ENCODE measurements at places on chromosomes 6 and 20. TPM values are rescaled to one million over a fixed set of nuclear protein-coding genes. Genes with fewer than 3 reads are reported as not detected.

DNA sequence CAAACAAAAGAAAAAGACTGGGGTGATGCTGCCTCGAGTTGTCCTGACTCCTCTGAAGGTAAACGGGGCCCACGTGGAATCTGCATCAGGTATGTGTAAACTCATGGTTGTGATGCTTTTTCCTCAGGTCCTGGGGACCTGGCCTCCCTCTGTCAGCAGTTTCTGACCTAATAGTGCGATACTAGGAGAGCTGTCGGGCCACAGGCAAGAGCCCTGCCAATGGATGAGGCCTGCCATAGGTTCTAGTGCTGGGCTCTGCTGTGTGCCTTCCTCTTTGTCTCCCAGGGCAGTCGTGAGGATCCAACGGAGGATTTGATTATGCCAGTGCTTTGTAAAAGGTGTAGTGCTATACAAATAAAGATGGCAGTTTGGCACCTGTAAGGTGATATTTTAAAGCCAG, 71.2 kb downstream of the ASXL1 start:
- no peaks in the 10 kb centered on the region for H3K27me3 ChIP-seq
- DNase-seq, result no peak
- no peak overlapping the region for H3K4me3 ChIP-seq
- peaks cover 75% of the 10 kb centered on the region for H3K36me3 ChIP-seq
- H3K27ac ChIP-seq, result no peak overlapping the region

- no peak overlapping the region for H3K27ac ChIP-seq
- H3K4me3 ChIP-seq, result no peak overlapping the region
- no peak for DNase-seq
- no peaks in the 10 kb centered on the region for H3K4me1 ChIP-seq
- no peaks in the 10 kb centered on the region for H3K36me3 ChIP-seq
- no peaks in the 10 kb centered on the region for H3K27me3 ChIP-seq
Observed at GRCh38 chr6:107330168-107330567, 129.2 kb downstream of the PDSS2 start.

RIPOR3 gene
- total RNA-seq, result 2.6 TPM

DNA sequence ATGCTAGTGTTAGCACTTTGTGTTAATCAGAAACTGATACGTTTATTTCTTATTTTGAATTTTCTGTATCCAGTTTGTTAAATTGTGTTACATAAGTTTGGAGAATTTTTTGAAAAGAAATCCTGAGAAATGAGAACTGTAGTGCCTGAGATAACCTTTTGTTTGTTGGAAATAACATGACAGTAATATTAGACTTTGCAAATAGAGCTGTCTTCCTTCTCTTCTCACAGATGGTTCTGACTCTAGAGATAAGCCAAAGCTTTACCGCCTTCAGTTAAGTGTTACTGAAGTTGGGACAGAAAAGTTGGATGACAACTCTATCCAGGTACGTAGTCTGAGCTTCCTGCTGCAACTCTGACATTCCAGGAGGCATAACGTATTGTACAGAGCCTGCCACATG, 69.9 kb downstream of the AFDN start:
- no peak overlapping the region for H3K27ac ChIP-seq
- H3K4me3 ChIP-seq, result no peak overlapping the region
- DNase-seq, result no peak
- H3K27me3 ChIP-seq, result no peaks in the 10 kb centered on the region
- no peaks in the 10 kb centered on the region for H3K4me1 ChIP-seq
- H3K36me3 ChIP-seq, result peaks cover 7% of the 10 kb centered on the region

- DNase-seq, result no peak
- peaks cover 25% of the 10 kb centered on the region for H3K4me1 ChIP-seq
- H3K27ac ChIP-seq, result no peak overlapping the region
- no peaks in the 10 kb centered on the region for H3K36me3 ChIP-seq
Observed at GRCh38 chr6:89950879-89951391, 56.7 kb downstream of the GJA10 start.

SEMG1 gene
- not detected for total RNA-seq

DNA sequence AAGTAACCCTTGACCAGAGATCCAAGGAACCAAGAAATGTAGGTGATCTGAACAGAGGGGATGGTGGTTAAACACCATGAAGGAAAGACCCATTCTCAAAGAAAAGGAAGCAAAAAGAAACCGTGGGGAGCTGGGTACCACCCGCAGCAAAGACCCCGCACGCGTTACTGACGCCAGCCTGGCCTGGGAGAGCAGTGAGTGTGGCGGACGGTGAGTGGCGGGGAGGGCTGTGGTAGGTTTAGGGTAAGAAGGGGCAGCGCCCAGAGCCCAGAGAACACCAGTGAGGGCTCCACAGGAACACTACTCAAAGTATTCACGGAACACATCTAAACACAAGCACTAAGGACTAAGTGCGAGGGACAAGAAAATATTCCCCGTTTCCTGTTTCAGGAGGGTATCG, 4.2 kb downstream of the GMEB2 start:
- H3K27me3 ChIP-seq, result no peaks in the 10 kb centered on the region
- no peak for DNase-seq
- H3K4me3 ChIP-seq, result no peak overlapping the region
- no peak overlapping the region for H3K27ac ChIP-seq

- no peaks in the 10 kb centered on the region for H3K4me1 ChIP-seq
- no peak for DNase-seq
- H3K27ac ChIP-seq, result no peak overlapping the region
- H3K4me3 ChIP-seq, result no peak overlapping the region
Observed at GRCh38 chr6:52650941-52651340, 20.0 kb upstream of the TMEM14A start.

SIRPD gene
- total RNA-seq, result not detected

FAM83C gene
- total RNA-seq, result 0.10 TPM

DNA sequence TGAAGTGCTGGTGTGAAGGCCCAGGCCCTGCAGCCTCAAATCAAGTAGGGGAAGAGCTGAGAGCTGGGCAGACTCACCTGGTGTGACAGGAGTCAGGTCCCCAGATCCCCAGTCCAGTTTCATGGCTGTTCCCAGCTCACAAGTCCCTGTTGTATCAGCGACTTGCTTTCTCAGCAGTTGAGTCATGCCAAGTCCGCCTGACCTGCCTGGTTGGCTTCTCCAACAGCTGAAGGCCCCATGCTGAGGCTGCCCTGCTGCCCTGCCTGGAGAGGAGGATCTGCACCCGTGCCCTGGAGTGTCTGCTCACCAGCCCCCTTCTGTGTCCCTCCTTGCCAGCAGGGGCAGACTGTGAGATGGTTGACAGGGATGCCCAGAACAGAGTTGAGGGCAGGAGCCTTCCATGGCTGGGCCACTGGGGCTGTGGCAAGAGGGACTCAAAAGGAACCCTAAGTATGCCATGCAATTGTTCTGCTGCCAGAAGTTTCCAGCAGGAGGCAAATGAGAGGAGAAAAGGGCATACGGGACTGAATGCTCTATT, 39.3 kb upstream of the TRAF3IP2 start:
- H3K27me3 ChIP-seq, result no peaks in the 10 kb centered on the region
- H3K4me1 ChIP-seq, result no peaks in the 10 kb centered on the region
- DNase-seq, result no peak
- no peak overlapping the region for H3K27ac ChIP-seq
- H3K4me3 ChIP-seq, result no peak overlapping the region

ATP9A gene
- not detected for total RNA-seq

- H3K4me3 ChIP-seq, result no peak overlapping the region
- no peaks in the 10 kb centered on the region for H3K27me3 ChIP-seq
- no peaks in the 10 kb centered on the region for H3K36me3 ChIP-seq
- H3K27ac ChIP-seq, result no peak overlapping the region
Observed at GRCh38 chr6:22940581-22941290, 371.4 kb downstream of the HDGFL1 start.

DNA sequence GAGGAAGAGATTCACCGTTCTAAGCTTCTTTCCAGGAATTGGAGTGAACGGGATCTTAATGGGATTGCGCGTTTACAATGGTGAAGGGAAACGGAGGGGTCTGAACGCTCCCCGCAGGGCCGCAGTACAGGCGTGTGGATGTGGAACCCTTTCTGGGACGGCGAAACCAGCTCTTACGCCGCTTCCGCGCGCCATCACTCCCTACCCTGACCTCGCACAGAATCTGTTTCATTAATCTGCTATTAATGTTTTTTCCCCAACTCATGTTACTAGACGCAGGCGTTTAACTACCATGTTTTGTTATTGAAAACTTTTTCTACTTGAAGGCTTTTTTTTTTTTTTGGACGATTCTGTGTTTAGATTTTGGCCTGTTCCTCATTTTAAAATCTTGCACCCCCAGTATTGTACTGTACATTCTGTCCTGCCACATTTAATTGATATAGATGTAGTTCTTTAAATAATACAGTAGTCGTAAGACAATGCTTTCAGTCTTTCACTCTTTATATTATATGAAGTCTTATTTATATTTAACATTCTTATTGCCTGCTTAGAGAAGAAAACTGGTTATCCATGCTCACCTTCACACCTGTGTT, 696 bp upstream of the SUPT3H start:
- peak overlapping the region; percentile 62 for H3K4me3 ChIP-seq
- peaks cover 15% of the 10 kb centered on the region for H3K4me1 ChIP-seq
- H3K36me3 ChIP-seq, result peaks cover 20% of the 10 kb centered on the region
- peak overlapping the region; percentile 92 for H3K27ac ChIP-seq

DNA sequence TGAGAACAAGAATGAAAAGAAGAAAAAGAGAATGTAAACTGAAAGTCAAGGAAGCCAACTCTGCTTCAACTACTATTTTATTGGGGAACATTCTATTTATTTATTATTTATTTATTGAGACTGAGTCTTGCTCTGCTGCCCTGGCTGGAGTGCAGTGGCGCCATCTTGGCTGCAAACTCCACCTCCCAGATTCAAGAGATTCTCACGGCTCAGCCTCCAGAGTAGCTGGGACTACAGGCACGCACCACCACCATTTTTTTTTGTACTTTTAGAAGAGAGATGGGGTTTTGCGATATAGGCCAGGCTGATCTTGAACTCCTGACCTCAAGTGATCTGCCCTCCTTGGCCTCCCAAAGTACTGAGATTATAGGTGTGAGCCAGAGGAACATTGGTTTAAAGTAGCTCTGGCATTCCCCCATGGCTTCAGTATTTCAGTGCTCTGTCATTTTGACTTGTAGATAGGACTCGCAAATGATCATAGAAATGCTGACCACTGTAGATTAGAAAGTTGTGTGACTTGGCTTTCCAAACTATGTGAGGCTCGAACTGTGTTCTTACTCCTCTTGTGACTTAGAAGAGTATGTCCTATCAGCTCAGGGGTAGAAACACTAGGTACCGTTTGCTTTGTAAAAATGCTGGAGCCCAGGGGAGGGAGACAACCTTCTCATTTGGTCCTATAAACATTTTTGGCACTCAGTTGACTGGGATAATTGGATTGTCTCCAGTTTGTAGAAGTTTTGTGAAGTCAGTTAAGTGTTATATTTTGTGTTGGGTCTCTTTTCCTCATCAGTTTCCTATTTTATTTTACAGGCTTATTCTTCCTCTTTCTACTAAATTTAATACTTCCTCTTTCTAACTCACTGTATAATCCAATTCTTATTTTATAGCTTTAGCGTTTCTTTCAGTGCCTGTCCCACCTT, 544.9 kb upstream of the CITED2 start:
- no peak overlapping the region for H3K4me3 ChIP-seq
- no peak overlapping the region for H3K27ac ChIP-seq
- H3K27me3 ChIP-seq, result no peaks in the 10 kb centered on the region
- H3K36me3 ChIP-seq, result no peaks in the 10 kb centered on the region
- no peaks in the 10 kb centered on the region for H3K4me1 ChIP-seq
- no peak for DNase-seq

EPHA7 gene
- 75.3 TPM for total RNA-seq

SYCP2 gene
- not detected for total RNA-seq

CTCFL gene
- not detected for total RNA-seq

GRCh38 chr20:44736170-44737021, 9.3 kb upstream of the KCNK15 start:
- H3K36me3 ChIP-seq, result no peaks in the 10 kb centered on the region
- no peaks in the 10 kb centered on the region for H3K4me1 ChIP-seq

NKX2-2 gene
- total RNA-seq, result not detected

- DNase-seq, result no peak
- peaks cover 26% of the 10 kb centered on the region for H3K4me1 ChIP-seq
- H3K27ac ChIP-seq, result no peak overlapping the region
- no peak overlapping the region for H3K4me3 ChIP-seq
- no peaks in the 10 kb centered on the region for H3K27me3 ChIP-seq
- H3K36me3 ChIP-seq, result no peaks in the 10 kb centered on the region
Observed at GRCh38 chr6:144259986-144260385, 25.1 kb upstream of the UTRN start.

DNA sequence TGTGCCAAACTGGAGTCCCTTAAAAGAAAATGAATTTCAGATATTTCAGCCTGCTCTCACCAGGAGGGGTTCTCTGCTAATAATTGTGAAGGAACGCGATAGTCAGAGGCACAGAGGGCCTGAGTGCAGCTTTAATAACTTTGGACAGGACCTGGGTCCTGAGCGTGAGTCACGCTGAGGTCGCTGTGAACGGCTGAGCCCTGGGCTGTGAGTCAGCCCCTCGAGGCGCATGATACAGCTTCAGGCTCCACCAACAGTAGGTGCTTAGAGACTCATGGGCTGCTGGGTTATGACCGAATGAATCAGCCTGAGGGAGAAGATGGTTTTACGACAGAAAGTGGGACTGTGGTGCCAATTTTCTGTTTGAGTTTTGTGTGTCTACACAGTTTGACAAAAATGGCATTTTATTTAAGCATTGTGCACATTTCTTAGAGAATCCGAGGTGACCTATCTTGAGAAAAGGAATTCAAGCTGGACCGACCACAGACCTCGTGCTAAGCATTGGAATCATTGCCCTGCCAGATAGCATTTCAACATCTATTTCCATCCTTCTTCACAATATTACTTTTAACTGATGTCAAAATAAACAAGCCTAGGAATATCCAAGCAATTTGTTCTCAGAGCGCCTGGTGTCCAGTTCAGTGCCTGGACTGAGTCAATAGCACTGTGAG, 183.0 kb downstream of the THBS2 start:
- H3K4me1 ChIP-seq, result peaks cover 42% of the 10 kb centered on the region
- peak overlapping the region; percentile 57 for H3K27ac ChIP-seq
- H3K36me3 ChIP-seq, result no peaks in the 10 kb centered on the region
- no peaks in the 10 kb centered on the region for H3K27me3 ChIP-seq
- H3K4me3 ChIP-seq, result no peak overlapping the region
- peak; percentile 85 for DNase-seq

DNA sequence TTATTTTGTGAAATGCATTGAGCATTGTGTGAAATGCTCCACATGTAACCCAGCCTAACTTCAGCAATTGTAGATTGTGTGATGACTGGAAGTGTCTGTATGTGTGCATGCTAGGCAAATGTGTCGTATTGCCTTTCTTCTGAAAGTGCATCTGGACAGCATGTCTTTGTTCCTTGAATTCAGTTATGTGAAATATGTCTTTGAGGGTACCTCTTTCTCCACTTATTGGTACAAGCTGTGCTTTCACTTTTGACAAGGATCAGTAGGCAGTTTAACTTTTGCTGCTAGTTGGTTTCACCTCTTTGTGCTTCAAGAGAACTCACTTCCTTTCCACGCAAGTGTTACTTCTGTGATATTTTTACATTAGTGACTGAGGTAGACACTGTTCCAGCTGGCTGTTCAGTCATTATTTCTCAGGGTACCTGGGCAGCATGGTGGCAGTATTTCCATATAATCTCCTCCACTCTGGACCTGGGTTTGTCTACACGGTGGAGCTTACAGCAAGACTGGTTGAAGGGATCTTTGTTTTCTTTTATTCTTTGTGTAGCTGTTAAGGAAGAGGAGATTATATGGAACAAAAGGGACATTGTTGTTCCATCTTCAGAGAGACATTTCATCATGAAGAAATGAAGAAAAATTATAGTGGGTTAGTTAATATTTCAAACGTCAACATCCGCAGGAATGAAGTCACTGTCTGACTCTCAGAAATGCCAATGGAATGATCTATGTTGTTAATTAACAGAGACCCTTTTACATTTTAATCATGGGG, 175.4 kb downstream of the UTRN start:
- H3K27me3 ChIP-seq, result no peaks in the 10 kb centered on the region
- H3K36me3 ChIP-seq, result peaks cover 28% of the 10 kb centered on the region
- no peak overlapping the region for H3K27ac ChIP-seq
- DNase-seq, result no peak

HLA-DRB5 gene
- not detected for total RNA-seq

- no peak overlapping the region for H3K4me3 ChIP-seq
- no peak overlapping the region for H3K27ac ChIP-seq
- H3K36me3 ChIP-seq, result no peaks in the 10 kb centered on the region
- peaks cover 22% of the 10 kb centered on the region for H3K4me1 ChIP-seq
Observed at GRCh38 chr20:1417273-1417672, 24.4 kb upstream of the FKBP1A start.

Data from SJCRH30 (cell line).